ENCODE measurements at places on chromosomes 2 and 18. TPM values are rescaled to one million over a fixed set of nuclear protein-coding genes. Genes with fewer than 3 reads are reported as not detected.

DNA sequence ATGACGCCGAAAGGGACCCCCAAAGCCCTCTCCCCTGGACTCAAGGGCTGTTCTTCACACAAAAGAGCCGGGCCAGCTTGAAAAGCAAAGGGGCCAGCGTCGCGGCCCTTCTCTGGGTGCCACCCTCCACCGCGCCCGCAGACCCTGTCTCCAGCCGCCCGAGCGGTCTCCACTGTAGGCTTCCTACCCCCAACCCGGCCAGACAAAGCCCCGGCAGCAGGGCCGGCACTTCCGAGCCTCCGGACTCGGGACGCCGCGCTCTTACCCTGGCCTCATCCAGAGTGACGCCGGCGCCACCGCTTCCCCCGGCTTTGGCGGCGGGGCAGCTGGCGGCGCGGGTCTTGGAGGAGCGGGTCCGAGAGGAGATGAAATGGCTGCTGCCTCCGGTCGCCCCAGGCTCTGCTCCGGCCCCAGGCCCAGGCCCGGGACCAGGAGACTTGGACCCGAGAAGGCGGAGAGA, 603 bp downstream of the ATAD2B start:
- no peak for DNase-seq

DNA sequence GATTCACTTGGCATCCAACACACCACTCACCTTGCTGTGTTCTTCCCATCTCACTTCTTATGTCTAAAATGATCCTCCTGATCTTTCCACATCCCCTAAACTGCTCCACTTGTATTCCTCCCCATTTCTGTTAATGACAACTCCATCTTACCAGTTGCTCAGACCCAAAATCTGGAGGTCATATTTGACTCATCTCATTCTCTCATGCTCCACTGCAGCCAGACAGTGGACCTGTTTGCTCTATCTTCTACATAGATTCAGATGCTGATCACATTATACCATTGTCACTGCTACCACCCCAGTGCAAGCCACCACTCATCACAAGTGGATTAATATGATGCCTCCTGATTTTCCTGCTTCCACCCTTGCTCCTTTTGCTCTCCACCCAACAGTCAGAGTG, 7.9 kb upstream of the NABP1 start:
- DNase-seq, result no peak

LNPK gene
- 17.5 TPM for polyA plus RNA-seq

SCN2A gene
- polyA plus RNA-seq, result not detected

SPATA3 gene
- not detected for polyA plus RNA-seq
